ENCODE measurements at places on chromosomes 3 and 15. TPM values are rescaled to one million over a fixed set of nuclear protein-coding genes. Genes with fewer than 3 reads are reported as not detected.
A peak's percentile ranks its signal among the peaks of the same experiment; 100 is the strongest.

- DNase-seq = no peak
- no peak overlapping the region for H3K4me3 ChIP-seq
- H3K27me3 ChIP-seq = no peaks in the 10 kb centered on the region
Observed at GRCh38 chr3:4756855-4757574, 222.2 kb upstream of the BHLHE40 start.

GRCh38 chr3:46959161-46959511 lies 17.4 kb downstream of the CCDC12 start:
- peaks cover 32% of the 10 kb centered on the region for H3K4me1 ChIP-seq
- DNase-seq = no peak
- no peak overlapping the region for H3K4me3 ChIP-seq
- peak overlapping the region; percentile 98 for H3K27ac ChIP-seq
- peaks cover 21% of the 10 kb centered on the region for H3K36me3 ChIP-seq
- peaks cover 9% of the 10 kb centered on the region for H3K27me3 ChIP-seq

DNA sequence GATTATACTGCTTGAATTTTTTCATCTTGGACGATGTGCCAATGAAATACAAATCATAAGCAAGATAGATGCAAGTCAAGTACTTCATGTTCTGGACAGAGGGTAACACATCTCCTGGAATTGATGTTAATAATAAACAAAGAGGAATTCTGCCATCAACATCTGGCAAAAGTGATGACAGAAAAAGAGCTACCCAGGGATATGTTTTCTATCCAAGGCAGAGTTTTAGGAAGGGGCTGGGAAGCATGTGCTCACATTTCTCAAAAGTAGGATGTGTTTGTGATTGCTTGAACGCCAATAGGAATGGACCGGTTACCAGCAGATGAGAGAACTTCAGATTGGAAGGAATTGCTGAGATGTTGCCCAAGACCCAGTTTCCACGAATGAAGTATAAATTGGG lies 242.6 kb upstream of the AGTR1 start:
- H3K27me3 ChIP-seq = no peaks in the 10 kb centered on the region
- no peak overlapping the region for H3K27ac ChIP-seq
- DNase-seq = no peak
- H3K4me3 ChIP-seq = no peak overlapping the region

GRCh38 chr3:147090461-147090860 lies 315.9 kb downstream of the ZIC4 start:
- no peak for DNase-seq
- no peaks in the 10 kb centered on the region for H3K36me3 ChIP-seq
- H3K4me1 ChIP-seq = peaks cover 5% of the 10 kb centered on the region
- no peak overlapping the region for H3K27ac ChIP-seq
- peaks cover 2% of the 10 kb centered on the region for H3K27me3 ChIP-seq
- H3K4me3 ChIP-seq = no peak overlapping the region

DNA sequence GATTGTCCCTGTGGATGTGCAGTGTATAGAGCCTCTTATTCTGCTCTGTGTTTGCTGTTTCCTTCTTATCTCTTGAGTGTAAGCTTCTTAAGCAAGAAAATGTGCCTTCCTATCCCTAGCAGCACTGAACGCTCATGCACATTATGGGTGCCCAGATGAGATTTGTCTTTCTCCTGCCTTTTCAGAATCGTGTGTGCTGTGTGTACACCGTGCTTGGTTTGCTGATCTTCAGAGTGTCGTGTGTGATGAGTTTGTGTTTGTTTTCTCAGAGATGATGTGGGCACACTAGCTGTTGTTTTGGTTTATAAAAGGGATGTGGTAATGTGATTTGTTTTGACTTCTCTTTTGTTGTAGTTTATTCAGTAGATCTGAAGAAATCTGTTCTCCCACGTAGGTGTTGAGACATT lies 19.7 kb downstream of the GPR171 start:
- no peak overlapping the region for H3K27ac ChIP-seq
- H3K36me3 ChIP-seq = no peaks in the 10 kb centered on the region
- DNase-seq = no peak
- no peak overlapping the region for H3K4me3 ChIP-seq
- peaks cover 18% of the 10 kb centered on the region for H3K4me1 ChIP-seq

SPRED1 gene
- total RNA-seq = 29.3 TPM

- H3K4me1 ChIP-seq = peaks cover 30% of the 10 kb centered on the region
- no peaks in the 10 kb centered on the region for H3K36me3 ChIP-seq
- no peak overlapping the region for H3K27ac ChIP-seq
- H3K27me3 ChIP-seq = no peaks in the 10 kb centered on the region
- no peak overlapping the region for H3K4me3 ChIP-seq
- no peak for DNase-seq
Observed at GRCh38 chr15:61524086-61524485, 295.0 kb upstream of the RORA start.

DNA sequence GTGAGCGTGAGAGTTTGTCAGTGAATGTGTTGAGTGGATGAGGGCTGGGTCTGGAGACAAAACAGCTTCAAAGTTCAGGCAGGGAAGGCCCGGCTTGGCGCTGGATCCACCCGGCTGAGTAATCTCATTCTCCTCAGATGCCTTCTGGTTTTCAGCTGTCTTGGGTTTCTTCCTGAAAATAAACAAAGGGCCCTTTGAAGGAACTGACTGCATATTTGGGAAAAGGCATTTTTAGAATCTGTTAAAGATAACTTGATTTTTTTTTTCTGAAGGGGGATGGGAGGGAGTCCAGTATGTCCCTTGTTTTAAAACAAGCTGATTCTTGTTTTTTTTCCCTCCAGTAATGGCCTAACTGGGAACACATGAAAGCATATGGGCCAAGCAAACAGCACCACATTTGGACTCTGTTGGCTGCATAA lies 86.4 kb downstream of the TIGIT start:
- no peaks in the 10 kb centered on the region for H3K27me3 ChIP-seq
- no peak overlapping the region for H3K4me3 ChIP-seq
- no peak overlapping the region for H3K27ac ChIP-seq
- no peak for DNase-seq
- H3K4me1 ChIP-seq = peaks cover 3% of the 10 kb centered on the region
- no peaks in the 10 kb centered on the region for H3K36me3 ChIP-seq

CYP11A1 gene
- 0.82 TPM for total RNA-seq

AADACL2 gene
- total RNA-seq = not detected

DNA sequence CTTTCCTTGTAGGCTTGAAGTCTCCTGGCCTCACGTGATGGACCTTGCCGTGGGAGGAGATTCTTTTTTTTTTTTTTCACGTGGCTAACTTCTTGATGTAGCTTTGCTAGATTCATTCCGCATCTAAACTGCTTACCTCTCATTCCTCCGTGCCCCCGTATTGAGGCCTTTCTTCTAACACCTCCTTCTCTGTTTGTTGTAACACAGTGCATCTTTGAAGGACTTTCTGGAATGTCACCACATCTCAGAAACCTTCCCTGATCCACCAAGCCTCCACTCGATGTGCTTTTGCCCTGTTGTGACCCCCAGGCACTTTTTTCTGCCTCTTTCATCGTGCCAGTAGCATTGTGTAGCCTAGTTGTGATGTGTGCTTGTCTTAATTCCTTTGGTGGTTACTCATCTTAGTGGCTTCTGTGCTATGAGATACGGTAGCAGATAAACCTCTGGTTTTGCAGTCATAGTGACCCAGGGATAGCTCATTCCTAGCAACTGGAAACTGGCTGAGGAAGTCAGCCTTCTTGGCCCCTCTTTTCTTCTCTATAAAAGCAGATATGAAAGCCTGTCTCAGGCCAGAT lies 1.6 kb upstream of the BNC1 start:
- peak overlapping the region; percentile 66 for H3K4me3 ChIP-seq
- peaks cover 13% of the 10 kb centered on the region for H3K27me3 ChIP-seq
- peak overlapping the region; percentile 69 for H3K27ac ChIP-seq
- DNase-seq = no peak
- peaks cover 26% of the 10 kb centered on the region for H3K4me1 ChIP-seq
- peaks cover 6% of the 10 kb centered on the region for H3K36me3 ChIP-seq

GRCh38 chr3:36393563-36393962 lies 13.3 kb downstream of the STAC start:
- DNase-seq = no peak
- no peaks in the 10 kb centered on the region for H3K36me3 ChIP-seq
- no peak overlapping the region for H3K27ac ChIP-seq
- no peak overlapping the region for H3K4me3 ChIP-seq
- no peaks in the 10 kb centered on the region for H3K4me1 ChIP-seq

Measured in endothelial cell (in vitro differentiated cells).